Panc1 (cell line): ENCODE measurements at places on chromosomes 2 and 18. TPM values are rescaled to one million over a fixed set of nuclear protein-coding genes. Genes with fewer than 3 reads are reported as not detected.

Gene PSMA8
- total RNA-seq, result not detected

DNA sequence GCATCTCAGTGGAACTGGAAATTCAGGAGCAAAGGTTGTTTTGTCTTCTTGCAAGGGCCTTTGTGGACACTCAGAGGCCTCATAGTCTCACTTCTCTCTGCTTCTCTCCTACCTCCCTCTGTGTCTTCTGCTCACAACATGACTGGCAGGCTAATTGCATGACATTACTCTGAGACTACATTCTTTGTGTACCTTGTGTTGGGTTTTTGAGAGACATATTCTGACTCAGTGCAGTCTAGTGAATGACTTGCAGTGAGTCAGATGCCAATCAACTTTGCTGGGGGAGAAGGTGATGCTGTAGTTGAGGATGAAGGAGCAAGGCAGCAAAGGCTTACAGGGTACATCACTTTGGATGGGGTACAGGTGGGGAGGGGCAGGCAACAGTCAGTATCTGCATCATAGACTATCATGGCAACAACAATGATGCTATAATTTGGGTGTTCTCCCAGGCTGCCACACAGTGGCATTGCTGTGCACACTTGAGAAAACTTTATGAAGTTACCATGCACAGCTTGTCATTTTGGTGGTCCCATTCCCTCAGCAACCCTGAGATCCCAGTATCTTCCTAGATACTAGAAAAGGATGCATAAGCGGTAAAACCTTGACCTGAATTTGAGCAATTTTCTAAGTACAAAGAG lies 69.3 kb upstream of the SLC16A14 start:
- no peaks in the 10 kb centered on the region for H3K27me3 ChIP-seq
- DNase-seq, result peak; percentile 77
- H3K36me3 ChIP-seq, result no peaks in the 10 kb centered on the region
- no peaks in the 10 kb centered on the region for H3K4me1 ChIP-seq

Gene IL1R1
- 7.1 TPM for total RNA-seq

GRCh38 chr18:48926420-48926857 lies 24.3 kb downstream of the SMAD7 start:
- peak overlapping the region; percentile 99 for H3K27ac ChIP-seq
- H3K27me3 ChIP-seq, result no peaks in the 10 kb centered on the region
- H3K36me3 ChIP-seq, result no peaks in the 10 kb centered on the region
- no peak for DNase-seq

Gene SLC38A11
- 0.46 TPM for total RNA-seq

Gene AFF3
- total RNA-seq, result 2.2 TPM

- no peak for DNase-seq
- no peak overlapping the region for H3K27ac ChIP-seq
- H3K4me1 ChIP-seq, result no peaks in the 10 kb centered on the region
- no peaks in the 10 kb centered on the region for H3K27me3 ChIP-seq
- H3K36me3 ChIP-seq, result no peaks in the 10 kb centered on the region
These were observed 198.6 kb downstream of the TFCP2L1 start for GRCh38 chr2:121086450-121086849.

- no peaks in the 10 kb centered on the region for H3K36me3 ChIP-seq
- no peak overlapping the region for H3K4me3 ChIP-seq
- H3K4me1 ChIP-seq, result no peaks in the 10 kb centered on the region
- no peak for DNase-seq
These were observed 131.5 kb downstream of the RGPD3 start for GRCh38 chr2:106336737-106337136.

GRCh38 chr2:70898363-70899240 lies 37.1 kb upstream of the ATP6V1B1 start:
- H3K4me3 ChIP-seq, result no peak overlapping the region
- H3K36me3 ChIP-seq, result no peaks in the 10 kb centered on the region
- no peak for DNase-seq
- no peaks in the 10 kb centered on the region; the same call in none of the 2 replicates for H3K27me3 ChIP-seq

- DNase-seq, result no peak
- H3K27ac ChIP-seq, result no peak overlapping the region
These were observed 99.4 kb downstream of the TFCP2L1 start for GRCh38 chr2:121185571-121186074.

Gene KATNAL2
- 2.6 TPM for total RNA-seq

DNA sequence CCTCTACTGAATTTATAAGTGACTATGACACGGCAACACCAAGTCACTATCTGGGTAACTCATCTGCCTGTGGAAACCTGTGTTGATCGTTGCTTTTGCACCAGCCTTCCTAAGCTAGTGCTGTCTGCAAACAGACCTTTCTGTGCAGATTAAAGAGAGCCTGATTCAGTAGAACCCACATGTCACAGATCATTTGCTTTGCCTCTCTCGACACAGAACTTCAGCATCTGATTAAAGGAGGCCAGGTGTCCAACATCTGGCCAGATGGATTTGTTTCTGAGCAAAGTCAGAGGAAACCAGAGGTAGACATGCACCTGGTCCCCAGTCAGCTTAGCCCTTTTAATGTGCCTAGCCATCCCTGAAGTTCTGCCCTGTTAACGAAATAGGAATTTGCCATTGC lies 15.0 kb upstream of the TTR start:
- H3K27me3 ChIP-seq, result no peaks in the 10 kb centered on the region
- no peak overlapping the region for H3K27ac ChIP-seq
- H3K4me1 ChIP-seq, result no peaks in the 10 kb centered on the region
- H3K36me3 ChIP-seq, result no peaks in the 10 kb centered on the region
- no peak for DNase-seq
- H3K4me3 ChIP-seq, result no peak overlapping the region

DNA sequence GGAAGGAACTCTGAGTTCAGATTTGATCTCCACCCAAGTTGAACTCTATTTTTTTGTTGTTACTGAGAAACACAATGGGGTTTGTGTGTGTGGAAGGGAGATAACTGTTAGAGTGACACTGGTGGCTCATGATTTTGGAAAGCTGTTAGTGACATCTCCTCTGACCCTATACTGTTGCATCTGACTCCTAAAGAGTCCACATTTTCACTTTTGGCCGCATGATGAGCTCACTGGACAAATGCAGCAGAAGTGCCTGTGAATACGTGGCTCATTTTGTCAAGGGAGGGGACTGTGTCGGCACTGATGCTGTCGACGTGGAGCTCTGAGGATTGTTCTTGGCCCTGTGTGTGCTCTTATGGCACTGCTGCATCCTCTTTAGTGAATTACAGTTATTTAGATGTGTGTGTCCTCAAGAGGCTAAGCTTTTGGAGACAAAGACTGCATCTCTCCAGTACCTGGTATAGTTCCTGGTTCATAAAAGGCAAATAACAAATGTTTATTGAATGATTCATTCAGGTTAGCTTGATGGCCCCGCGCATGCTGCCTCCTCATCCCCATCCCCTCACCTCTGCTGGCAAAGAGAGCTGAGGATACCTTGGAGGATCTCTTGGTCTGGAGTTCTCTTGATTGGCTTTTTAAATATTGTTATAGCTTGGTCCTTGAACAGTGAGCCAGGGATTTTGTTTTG lies 135.4 kb downstream of the PHLPP1 start:
- no peaks in the 10 kb centered on the region for H3K4me1 ChIP-seq
- H3K36me3 ChIP-seq, result no peaks in the 10 kb centered on the region
- H3K27me3 ChIP-seq, result no peaks in the 10 kb centered on the region
- H3K4me3 ChIP-seq, result no peak overlapping the region

Gene GAREM2
- 12.4 TPM for total RNA-seq

GRCh38 chr18:45034179-45034578 lies 353.5 kb downstream of the SETBP1 start:
- no peaks in the 10 kb centered on the region for H3K27me3 ChIP-seq
- no peaks in the 10 kb centered on the region for H3K4me1 ChIP-seq

- H3K4me3 ChIP-seq, result no peak overlapping the region
- DNase-seq, result no peak
- H3K4me1 ChIP-seq, result no peaks in the 10 kb centered on the region
- H3K27ac ChIP-seq, result no peak overlapping the region
- no peaks in the 10 kb centered on the region for H3K36me3 ChIP-seq
These were observed 33.5 kb downstream of the DAPL1 start for GRCh38 chr2:158828378-158829164.

- no peak overlapping the region for H3K4me3 ChIP-seq
- DNase-seq, result no peak
- H3K27me3 ChIP-seq, result no peaks in the 10 kb centered on the region
- no peak overlapping the region for H3K27ac ChIP-seq
These were observed 14.3 kb upstream of the TMEM185B start for GRCh38 chr2:120237491-120237902.

Gene EPHA4
- total RNA-seq, result 3.4 TPM

DNA sequence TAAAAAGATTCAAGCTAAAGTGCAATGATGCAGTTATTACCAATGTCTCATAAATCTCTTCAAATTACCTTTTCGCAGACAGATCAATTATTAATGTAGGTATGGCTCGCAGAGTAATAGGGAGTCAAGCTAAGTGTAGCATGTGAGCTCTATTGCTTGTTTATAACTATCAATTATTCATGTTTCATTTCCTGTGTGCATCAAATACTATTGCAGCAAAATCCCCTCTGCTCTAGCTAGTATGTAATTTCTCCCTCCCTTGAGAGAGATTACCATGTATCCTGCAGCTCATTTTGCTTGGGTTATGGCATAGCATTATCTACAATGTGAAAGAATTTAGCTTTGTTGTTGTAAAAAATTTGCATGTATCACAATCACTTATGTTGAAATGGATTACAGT lies 65.6 kb upstream of the SCN1A start:
- no peaks in the 10 kb centered on the region for H3K36me3 ChIP-seq
- no peak for DNase-seq
- no peaks in the 10 kb centered on the region for H3K4me1 ChIP-seq
- H3K27me3 ChIP-seq, result no peaks in the 10 kb centered on the region
- H3K27ac ChIP-seq, result no peak overlapping the region
- no peak overlapping the region for H3K4me3 ChIP-seq

Gene CNGA3
- not detected for total RNA-seq

DNA sequence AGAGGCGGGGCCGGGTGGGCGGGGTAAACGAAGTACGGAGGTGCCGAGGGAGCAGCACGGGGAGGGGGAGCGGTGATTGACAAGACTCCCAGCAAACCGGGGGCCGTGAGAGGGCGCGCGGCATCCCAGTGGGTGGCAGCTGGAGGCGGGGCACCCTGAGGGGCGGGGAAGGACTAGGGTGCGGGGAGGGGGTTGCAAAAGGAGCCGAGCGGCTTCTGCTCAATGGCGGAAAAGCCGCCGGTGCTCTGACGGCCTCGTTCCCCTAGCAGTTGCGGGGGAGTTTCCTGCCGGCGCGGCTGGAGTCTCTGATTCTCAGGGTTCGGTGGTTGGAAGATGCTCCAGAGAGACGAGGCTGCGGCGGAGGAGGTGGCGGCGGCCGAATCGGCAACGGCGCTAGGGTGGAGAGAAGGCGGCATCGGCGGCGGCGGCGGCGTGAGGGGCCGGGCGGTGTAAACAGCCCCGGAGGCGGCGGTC lies at the start of gene PPM1B:
Gene PPM1B (plus strand): TSS at position 195 of the 474 bp plus-strand sequence. CDS start 32,325 bp downstream, outside the sequence.
- DNase-seq, result no peak
- no peaks in the 10 kb centered on the region for H3K27me3 ChIP-seq
- no peaks in the 10 kb centered on the region for H3K4me1 ChIP-seq
- H3K4me3 ChIP-seq, result peak within 1 kb of the TSS; percentile 99

- H3K4me1 ChIP-seq, result no peaks in the 10 kb centered on the region
- H3K27ac ChIP-seq, result no peak overlapping the region
- H3K27me3 ChIP-seq, result no peaks in the 10 kb centered on the region
- H3K36me3 ChIP-seq, result no peaks in the 10 kb centered on the region
These were observed 49.5 kb downstream of the KCNE4 start for GRCh38 chr2:223101340-223102039.

- DNase-seq, result no peak
- peaks cover 11% of the 10 kb centered on the region for H3K4me1 ChIP-seq
- no peak overlapping the region for H3K4me3 ChIP-seq
- peak overlapping the region; percentile 97; the same call in 1 of the 2 replicates for H3K27ac ChIP-seq
- H3K27me3 ChIP-seq, result no peaks in the 10 kb centered on the region
- H3K36me3 ChIP-seq, result no peaks in the 10 kb centered on the region
These were observed 394.9 kb upstream of the TRIB2 start for GRCh38 chr2:12321886-12322285.

DNA sequence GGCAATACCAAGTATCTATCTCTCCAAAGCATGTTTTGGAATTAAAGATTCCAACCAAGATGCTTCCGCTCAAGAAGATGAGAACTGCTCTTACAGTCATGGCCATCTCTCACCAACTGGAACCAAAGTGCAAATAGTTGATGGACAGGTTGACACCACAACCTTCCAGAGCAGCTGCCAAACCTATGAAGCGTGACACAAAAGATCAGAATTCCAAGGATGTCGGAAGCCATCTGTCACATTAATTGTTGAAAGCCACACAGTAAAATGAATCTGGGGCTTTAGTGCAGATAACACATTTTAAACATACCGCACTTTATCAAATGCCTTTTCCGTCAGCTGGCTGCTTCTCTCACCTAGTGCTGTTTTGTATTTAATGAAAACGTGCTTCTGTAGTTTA lies 195.7 kb downstream of the CDH20 start:
- no peaks in the 10 kb centered on the region for H3K36me3 ChIP-seq
- no peak for DNase-seq
- H3K27ac ChIP-seq, result no peak overlapping the region

GRCh38 chr2:95296011-95296410 lies 1.1 kb upstream of the KCNIP3 start:
- no peaks in the 10 kb centered on the region for H3K4me1 ChIP-seq
- DNase-seq, result no peak
- H3K27me3 ChIP-seq, result no peaks in the 10 kb centered on the region
- no peak overlapping the region for H3K27ac ChIP-seq

Gene FOXI3
- total RNA-seq, result not detected

GRCh38 chr2:215441560-215442400 lies 5.9 kb upstream of the FN1 start:
- H3K27ac ChIP-seq, result no peak overlapping the region

- H3K27ac ChIP-seq, result no peak overlapping the region
- H3K36me3 ChIP-seq, result no peaks in the 10 kb centered on the region
These were observed 116.0 kb upstream of the CCDC195 start for GRCh38 chr2:224832207-224832606.

Gene DSG1
- total RNA-seq, result not detected

Gene MEX3C
- total RNA-seq, result 29.0 TPM

Gene CHRNG
- not detected for total RNA-seq

GRCh38 chr18:79329786-79330185 lies 65.9 kb upstream of the NFATC1 start:
- H3K27ac ChIP-seq, result no peak overlapping the region
- no peaks in the 10 kb centered on the region for H3K4me1 ChIP-seq
- H3K27me3 ChIP-seq, result no peaks in the 10 kb centered on the region
- no peak overlapping the region for H3K4me3 ChIP-seq
- DNase-seq, result no peak

DNA sequence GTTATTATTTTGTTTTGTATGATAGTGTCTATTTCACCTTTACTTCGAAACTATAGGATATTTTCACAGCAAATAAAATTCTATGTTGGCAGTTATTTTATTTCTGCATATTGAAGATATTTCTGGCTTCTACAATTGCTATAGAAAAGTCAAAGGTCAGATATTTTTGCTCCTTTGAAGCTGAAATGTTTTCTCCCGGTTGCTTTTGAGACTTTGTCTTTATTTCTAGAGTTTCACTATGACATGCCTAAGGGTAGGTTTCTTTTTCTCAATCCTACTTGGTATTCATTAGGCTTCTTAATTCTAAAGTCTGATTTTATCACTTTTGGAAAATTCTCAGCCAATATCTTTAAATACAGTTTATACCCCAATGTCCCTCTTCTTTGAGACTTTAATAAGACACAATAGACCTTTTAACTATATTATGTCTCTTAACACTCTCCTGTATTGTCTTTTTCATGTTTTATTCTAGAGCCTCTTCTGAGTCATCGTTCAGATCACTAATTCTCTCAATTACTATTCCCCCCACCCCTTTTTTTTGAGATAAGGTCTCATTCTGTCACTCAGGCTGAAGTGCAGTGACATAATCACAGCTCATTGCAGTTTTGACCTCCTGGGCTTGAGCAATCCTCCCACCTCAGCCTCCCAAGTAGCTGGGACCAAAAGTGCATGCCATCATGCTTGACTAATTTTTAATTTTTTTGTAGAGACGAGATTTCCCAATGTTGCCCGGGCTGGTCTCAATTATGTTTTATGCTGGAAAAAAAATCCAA lies 50.5 kb downstream of the USP37 start:
- no peak overlapping the region for H3K27ac ChIP-seq
- H3K36me3 ChIP-seq, result no peaks in the 10 kb centered on the region
- no peak overlapping the region for H3K4me3 ChIP-seq
- no peak for DNase-seq
